Esophagus muscularis mucosa (tissue), 4 donors: ENCODE measurements at places on chromosomes 6 and 20.

DNA sequence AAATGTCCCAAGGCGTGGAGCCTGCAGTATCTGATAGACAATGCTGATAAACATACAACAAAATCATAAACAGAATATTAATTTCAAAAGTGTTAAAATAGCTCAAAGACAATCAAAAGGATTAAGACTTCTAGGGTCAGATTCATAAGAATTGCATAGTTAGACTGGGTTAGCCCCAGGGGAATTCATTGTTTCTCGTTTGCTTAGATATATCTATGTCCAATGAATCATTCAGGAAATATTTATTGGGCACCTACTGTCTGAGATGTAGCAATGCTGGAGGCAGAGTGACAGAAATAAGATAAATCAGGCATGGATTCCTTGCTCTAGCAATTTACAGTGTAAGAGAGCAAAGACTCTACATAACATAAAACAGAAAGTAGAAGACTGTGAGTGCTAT, 124.4 kb upstream of the PRL start:
- DNase-seq = no peak

DNA sequence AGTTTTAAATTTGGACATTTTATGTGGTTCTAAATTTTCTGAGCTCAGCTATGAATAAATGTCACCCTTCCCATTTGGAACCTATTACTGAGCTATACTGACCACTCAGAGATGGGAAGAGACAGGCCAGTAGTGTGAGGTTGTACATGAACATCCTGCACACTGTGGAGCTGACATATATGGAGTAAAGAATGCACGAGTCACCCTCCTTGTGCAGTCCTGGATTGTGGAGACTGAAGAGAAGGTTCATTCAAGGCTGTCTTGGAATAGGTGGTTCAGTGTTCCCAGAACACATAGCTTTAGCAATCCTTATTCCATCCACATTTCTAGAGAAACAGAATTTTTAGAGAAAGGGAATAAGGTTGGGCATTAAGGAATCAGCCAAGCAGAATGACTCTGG, 50.3 kb upstream of the OGFRL1 start:
- no peak for DNase-seq

GRCh38 chr6:101085327-101085726, 204.2 kb upstream of the ASCC3 start:
- DNase-seq = no peak

- DNase-seq = no peak
These were observed 370.1 kb downstream of the BTBD9 start for GRCh38 chr6:38269461-38270172.

GRCh38 chr6:81531869-81532561, 220.5 kb downstream of the TENT5A start:
- no peak for DNase-seq

GRCh38 chr6:43644940-43645612, at the start of gene RSPH9:
RSPH9 (plus strand) TSS chr6:43645036; CDS start chr6:43645099, 63 bp downstream.
- DNase-seq = no peak

DNA sequence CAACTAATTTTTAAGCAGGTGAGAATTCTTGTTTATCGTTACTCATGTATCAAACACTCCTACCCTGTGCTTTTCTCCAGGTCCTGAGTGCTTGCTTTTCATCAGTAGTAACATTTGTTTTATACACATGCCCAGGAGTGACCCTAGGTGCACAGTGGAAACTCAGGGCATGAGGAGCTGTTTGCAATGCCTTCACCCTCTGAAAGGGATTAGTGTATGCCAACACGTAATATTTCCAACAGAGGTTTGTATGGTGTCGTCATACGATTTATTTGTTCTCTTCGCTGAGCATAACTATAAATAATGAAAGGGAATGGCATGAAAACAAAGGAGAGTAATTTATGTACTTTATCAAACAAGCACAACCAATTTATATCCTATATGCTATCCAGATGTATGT, 537.4 kb upstream of the MMS22L start:
- DNase-seq = no peak

- no peak for DNase-seq
These were observed 89.1 kb upstream of the MPC1 start for GRCh38 chr6:166471797-166472260.

- DNase-seq = peak; percentile 96
These were observed at the start of gene HACE1 for GRCh38 chr6:104859225-104860146. HACE1 (minus strand) TSS chr6:104859919; CDS start chr6:104859642, 277 bp downstream.

DNA sequence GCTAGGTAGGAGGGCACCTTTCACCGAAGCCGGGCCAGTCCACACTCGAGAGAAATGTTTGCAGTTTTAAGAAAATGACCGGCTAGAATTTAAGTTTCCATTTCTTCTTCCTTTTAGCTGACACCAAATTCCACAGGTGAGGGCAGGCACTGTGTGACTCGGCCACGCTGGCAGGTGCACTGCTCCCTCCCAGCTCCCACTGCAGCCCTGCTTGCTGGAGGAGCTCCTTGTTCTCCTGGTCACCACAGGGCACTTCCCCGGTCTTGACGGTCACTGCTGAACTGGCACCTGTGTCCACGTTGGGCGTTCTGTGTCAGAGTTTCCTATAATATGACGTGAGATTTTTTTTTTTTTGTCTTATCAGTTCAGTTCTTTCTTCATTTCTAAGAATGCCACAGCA, 3.6 kb upstream of the KIF25 start:
- DNase-seq = peak; percentile 70

- no peak for DNase-seq
These were observed 8.1 kb upstream of the UBR2 start for GRCh38 chr6:42555477-42556457.

GRCh38 chr20:32538526-32538939, 46.6 kb downstream of the NOL4L start:
- DNase-seq = no peak

- DNase-seq = no peak
These were observed 237.7 kb downstream of the ARID1B start for GRCh38 chr6:157014871-157015270.

DNA sequence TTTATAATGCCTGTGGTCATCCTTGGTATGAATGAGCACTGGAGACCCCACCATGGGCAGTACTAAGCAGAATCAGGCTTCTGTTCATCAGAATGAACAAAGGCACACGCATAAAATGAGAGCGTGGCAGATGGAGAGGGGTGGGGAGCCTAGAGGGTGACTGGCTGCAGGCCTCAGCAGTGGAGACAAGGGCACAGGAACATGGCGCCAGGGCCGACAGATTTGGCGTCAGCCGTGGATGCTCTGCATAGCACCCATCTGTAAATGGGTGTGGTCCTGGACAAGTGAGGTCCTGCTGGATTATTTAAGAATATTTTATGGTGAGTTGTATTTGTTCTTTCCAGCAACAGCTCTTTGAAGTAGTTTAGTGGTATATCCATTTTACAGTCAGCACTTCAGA, 33.1 kb downstream of the E2F3 start:
- DNase-seq = no peak
